ENCODE measurements at places on chromosomes 11 and 22.

DNA sequence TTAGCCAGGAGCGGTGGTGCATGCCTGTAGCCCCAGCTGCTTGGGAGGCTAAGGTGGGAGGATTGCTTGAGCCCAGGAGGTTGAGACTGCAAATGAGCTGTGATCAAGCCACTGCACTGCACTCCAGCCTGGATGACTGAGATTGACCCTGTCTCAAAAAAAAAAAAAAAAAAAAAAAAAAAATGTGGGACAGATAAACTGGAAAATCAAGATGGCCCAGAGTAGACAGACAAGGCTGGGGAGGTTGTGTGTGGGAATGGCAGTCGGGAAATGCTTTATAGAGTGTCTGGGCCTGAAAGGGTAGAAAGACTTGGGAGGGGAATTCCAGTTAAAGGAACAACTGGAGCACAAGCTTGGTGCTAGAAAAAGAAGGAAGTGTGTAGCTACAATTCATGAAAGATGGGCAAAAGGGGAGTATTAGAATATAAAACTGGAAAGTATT is 18.2 kb upstream of the WDR74 start:
- DNase-seq = no peak

GRCh38 chr11:3164138-3164551 is 965 bp downstream of the OSBPL5 start:
- DNase-seq = no peak

GRCh38 chr11:43983221-43983810 is 40.9 kb downstream of the C11orf96 start:
- DNase-seq = no peak

DNA sequence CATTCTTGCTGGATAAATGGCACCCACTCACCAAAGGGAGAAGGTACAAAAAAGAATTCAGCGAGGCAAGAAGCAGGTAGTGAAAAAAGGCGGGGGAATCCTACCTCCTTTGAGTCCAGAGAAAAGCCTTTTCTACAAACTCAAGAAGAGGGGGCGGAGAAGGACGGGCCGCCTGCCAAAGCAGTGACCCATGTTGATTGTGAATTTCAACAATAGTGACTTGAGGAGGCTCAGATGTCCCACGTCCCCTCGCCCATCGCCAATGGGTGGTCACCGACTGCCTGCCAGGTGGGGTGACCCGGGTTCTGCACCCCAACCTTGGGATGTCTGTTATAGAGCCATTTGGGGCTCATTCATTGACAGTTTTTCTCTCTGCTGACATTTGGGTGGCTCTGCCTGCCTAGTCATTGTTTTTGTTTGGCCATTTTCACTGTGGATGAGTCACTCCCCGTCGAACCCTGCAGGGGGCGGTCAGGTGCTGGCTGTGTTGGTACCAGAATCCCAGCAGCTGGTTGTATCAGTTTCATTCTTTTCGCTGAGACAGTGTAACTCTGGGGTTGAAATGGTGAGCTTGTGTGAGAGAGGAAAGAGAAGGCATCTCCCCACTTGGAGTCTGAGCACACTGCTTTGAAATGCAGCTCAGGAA is 163.4 kb upstream of the NCAM1 start:
- no peak for DNase-seq

- DNase-seq = no peak
Observed at GRCh38 chr22:43571181-43571580, 159.4 kb downstream of the MPPED1 start.

- DNase-seq = no peak
Observed at GRCh38 chr11:74689666-74690065, 41.6 kb downstream of the CHRDL2 start.

- DNase-seq = no peak
Observed at GRCh38 chr11:28743061-28743550, 634.9 kb downstream of the METTL15 start.

DNA sequence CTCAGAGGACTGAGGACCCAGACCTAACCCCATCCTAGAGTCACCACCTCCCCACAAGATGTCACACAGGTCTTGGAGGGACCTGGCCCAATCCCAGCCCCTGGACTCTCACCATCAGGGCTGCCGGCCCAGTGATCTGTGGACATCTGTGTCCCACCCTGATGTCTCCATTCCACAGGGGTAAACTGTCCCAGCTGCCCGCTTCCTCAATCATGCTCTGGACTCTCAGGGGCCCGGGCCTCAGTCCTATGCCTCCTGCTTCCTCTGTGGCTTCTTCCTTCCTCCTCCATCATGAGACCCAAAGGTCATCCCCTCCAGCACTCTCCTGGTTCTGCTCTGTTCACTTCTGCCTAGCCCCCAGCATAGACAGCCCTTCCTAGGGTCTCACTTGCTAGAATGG is 32.2 kb downstream of the ARAP1 start:
- no peak for DNase-seq

DNA sequence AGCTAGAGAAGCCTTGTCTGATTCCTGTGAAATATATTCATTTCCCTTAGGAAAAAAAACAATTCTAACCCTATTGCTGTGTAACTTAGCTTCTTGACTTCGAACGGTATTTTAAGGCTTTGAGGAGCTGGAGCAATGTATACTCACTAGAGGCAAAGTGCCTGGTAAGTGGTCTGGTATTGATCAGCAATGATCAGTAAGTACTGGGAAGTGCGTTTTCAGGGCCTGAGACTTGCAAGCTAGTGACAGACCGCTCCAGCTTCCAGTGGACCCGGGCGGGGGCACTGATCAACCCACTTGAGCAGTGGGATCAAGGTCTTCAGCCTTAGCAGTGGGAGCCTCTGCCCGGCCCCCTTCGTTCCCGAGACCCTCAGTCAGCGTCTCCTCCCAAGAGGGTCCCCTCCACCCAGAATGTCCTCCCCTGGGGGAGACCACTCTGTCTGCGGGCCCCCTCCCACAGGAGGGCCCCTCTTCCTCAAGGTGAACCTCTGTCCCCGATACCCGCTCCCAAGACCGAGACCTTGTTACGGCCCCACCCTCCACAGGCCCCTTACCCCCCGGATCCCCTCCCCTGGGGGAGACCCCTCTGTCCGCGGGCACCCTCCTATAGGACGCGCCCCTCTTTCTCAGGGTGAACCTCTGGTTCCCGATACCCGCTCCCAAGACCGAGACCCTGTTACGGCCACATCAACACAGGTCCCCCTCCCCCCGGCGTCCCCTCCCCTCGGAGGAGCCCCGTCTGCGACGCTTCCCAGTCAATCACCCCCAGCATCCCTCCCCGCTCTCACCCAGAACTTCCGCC is 452 bp upstream of the ATXN10 start:
- DNase-seq = no peak

All from AG04449 (cell line).